ENCODE measurements at places on chromosomes 4 and X. TPM values are rescaled to one million over a fixed set of nuclear protein-coding genes. Genes with fewer than 3 reads are reported as not detected.

GRCh38 chr4:70892086-70892769, 9.9 kb upstream of the MOB1B start:
- peak; percentile 22 for DNase-seq

DNA sequence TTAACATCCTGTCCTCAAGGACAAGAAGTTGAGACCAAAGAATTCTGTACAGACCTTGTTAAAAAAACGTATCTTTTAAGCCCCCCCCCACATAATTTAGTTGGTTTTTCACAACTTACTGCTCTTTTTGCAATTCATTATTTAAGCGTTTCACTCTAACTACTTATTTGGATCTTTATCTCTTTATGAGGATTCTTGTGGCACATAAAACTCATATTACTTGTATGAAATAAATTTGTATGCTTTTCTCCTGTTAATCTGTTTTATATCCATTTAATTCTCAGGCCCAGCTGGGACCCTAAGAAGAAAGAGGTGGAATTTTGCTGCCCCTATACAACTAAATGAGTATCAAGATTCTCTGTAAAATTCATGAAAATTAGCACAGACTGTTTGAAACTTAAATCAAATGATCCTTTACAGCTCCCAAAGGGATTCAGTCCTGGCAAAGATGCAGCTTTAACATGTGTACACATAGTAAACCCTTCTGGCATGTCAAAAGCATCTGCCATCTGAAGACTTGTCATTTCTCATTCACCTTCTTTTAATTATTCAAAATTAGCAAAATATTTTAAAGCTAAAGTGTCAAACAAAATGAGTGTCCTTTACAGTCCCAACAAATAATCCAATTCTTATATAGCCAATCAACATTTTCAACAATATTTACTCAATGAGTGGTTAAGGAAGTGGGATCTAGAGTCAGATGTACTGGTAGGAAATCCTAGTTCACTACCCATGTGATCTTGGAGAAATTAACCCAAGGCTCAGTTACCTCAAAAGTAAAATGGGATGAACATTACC, 17.7 kb downstream of the ARAP2 start:
- DNase-seq, result no peak

DNA sequence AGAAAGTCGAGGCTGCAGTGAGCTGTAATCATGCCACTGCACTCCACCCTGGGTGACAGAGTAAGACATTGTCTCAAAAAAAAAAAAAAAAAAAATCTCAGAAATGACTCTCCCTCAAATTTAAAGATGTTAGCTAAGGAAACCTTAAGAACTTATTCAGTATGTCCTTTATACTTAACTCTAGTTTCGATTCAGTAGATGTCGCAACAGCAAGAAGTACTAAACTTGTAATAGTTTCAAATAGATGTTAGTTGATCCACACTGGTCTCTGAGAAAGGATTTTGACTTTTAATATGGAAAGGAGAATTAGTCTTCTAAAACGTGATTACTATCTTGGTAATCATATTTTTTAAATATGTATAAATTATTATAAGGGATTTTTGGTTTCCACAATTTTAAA, 29.6 kb downstream of the NKX3-2 start:
- DNase-seq, result no peak

- no peak for DNase-seq
Observed at GRCh38 chr4:151887816-151888180, 127.0 kb upstream of the GATB start.

DNA sequence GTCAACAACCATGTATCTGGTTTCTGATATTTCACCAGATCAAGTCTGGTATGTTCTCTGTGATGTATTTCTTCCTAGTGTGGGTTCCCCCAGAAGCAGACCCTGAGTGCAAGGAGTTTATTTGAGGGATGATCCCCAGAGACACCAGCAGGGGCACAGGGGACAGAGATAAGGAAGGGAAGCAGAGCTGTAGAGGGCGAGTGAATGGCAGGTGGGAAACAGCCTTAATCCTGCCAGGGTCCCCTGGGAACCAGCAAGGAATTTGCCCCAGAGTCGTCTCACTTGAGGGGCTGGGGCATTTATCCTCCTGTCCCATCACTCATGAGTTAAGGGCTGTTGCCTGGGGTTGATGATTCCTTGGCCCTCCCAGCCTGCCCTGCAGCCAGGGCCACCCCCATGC, 206.4 kb upstream of the BCOR start:
- DNase-seq, result no peak

DNA sequence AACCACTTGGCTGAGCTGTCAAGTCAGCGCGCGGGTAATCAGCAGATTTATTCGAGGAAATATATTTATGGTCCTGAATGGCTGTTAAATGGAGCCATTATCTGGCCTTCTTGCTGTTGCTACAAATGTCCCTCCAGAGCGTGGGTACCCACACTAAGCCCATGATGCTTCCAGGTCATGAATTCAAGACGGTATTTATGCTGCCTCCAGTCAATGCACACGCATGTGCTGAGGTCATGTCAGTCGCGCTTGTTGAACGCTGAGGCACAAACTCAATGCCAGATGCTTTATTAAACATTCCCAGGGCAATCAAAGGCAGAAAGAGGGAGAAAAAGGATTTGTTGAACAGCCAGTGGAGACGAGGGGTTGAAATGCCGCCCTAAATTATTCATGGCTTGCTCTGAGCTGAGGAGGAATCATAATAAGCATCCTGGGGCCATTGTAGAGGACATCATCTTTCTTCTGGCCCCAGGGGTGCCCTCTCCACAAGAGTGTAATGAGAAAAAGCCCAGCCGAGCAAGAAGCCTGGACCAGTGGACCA, 36.1 kb upstream of the CLDN24 start:
- DNase-seq, result no peak

GRCh38 chr4:102319594-102319993, 25.7 kb downstream of the SLC39A8 start:
- DNase-seq, result no peak

GRCh38 chrX:150014525-150014924, 76.2 kb upstream of the EOLA2 start:
- DNase-seq, result no peak

- no peak for DNase-seq
Observed at GRCh38 chrX:74353984-74354383, 50.0 kb downstream of the ZCCHC13 start.

- no peak for DNase-seq
Observed at GRCh38 chr4:139919004-139919403, 235.0 kb downstream of the MAML3 start.

DNA sequence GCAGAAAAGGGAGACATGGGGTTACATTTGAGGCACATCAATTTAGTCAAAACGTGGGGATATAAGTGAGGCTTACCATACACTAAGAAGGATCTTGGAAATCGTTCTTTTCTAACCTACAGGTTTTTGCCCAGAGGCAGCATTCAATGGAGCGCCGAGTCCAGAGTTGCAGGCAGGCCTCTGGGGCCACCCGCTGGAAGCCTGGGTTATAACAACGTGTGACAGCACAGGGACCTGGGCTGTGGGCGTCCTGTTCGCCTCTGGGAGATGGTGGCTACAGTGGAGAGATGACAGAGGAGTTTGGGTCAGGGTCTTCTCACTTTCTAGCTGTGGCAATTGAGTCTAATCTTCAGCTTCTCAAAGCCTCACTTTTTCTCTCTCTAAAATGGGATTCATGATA, 53.9 kb downstream of the ENPP6 start:
- peak; percentile 64 for DNase-seq

GRCh38 chr4:137861682-137862081, 329.4 kb upstream of the PCDH18 start:
- no peak for DNase-seq

GRCh38 chrX:154541896-154542722, 4.5 kb downstream of the G6PD start:
- DNase-seq, result peak; percentile 93

GRCh38 chr4:122796801-122797404, 29.7 kb upstream of the FGF2 start:
- no peak for DNase-seq

DNA sequence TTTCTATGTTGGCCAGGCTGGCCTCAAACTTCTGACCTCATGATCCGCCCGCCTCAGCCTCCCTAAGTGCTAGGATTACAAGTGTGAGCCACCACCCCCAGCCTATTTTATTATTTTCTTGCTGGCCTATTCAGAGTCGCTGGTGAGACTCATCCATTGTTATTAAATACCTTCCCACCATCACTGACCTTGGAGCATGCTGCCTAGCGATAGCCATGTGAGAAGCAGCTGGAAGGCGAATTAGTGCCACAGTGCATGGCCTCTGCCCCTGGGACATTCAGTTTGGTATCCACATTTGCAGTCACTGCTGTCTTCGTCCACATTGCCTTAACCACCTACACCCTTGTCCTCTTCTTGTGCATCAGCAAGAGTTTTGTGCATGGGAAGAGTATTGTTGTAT, 32.4 kb upstream of the NMU start:
- DNase-seq, result no peak

GRCh38 chr4:5110901-5111300, 59.6 kb downstream of the STK32B start:
- DNase-seq, result no peak

- DNase-seq, result no peak
Observed at GRCh38 chrX:153800177-153800722, 5.8 kb downstream of the SSR4 start.

DNA sequence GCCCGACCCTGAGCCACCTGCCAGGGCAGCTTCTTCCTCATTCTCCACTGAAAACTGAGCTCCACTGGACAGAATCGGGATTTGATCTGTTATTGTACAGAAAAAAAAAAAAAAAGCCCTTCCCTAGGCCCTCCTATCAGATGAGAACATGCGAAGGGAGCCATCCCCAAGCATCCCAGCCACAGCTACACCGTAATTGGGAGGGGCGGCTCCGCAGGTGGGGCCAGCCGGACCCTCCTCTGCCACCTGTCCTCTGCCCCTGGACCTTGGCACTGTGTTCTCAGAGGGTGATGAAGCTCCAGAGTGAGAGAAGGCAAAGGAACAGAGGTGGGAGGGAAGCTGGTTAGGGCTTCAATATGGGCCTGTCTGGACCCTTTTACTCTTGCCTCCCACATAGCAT, 240.0 kb upstream of the PSAPL1 start:
- no peak for DNase-seq

DNA sequence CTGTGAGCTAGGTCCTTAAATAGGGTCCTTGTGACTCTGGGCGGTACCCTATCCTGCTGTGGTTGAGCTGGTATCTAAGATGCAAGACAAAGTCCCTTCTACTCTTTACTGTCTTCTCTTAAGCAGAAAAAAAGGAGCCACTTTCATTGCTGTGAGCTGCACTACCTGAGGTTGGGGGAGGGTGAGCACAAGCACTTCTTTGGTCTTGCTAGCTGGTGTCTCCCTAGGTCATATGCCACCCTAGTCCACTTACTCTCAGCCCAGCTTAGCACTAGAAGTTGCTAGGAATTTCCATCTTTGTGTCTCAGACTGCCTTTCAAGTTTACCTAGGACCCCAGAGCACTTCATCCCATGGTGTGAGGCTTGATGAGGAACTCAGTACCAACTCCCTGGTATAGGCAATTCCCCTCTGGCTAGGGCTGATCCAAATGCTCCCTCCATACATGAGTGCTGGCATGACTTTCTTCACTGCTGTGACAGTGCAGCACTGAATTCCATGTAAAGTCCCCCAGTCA, 343.6 kb upstream of the CT83 start:
- no peak for DNase-seq

DNA sequence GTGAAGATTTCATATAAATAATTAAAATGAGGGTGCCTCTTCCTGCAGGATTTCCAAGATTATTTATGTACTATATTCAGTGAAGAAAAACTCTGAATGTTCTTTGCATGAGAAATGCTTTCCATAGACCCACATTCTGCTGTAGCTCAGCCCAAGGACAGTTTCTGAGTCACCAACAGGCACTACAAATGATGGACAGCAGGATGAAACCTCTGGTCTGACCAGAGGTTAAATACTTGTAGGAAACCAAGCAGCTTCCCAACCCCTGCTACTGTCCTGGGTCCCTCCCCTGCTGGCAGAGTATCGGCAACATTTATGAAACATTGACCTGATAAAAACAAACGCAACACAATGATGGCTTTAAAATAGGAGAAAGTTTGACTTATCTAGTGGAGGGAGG, 73.1 kb downstream of the CXXC4 start:
- no peak for DNase-seq

- DNase-seq, result no peak
Observed at GRCh38 chrX:46202733-46203514, 342.3 kb downstream of the ZNF674 start.

DNA sequence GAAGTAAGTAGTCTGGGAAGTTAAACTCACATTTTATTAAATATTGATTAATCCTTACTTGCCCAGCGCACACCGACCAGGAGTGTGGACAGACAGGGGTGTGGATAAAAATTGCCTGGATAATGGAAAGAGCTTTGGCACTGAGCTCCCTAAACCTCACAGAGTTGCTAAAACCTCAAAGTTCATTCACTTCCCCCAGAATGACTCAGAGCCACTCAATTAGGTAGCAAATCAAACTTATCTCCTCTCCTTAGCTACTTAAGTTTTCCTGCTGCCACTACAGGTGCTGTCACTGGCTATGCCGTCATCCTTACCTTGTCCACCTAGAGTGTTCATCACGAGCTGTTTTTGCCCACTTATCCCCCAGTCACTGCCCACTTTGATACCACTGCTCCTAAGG, 27.0 kb upstream of the MID1IP1 start:
- no peak for DNase-seq

- no peak for DNase-seq
Observed at GRCh38 chr4:84070289-84070688, 428.8 kb downstream of the NKX6-1 start.

DNA sequence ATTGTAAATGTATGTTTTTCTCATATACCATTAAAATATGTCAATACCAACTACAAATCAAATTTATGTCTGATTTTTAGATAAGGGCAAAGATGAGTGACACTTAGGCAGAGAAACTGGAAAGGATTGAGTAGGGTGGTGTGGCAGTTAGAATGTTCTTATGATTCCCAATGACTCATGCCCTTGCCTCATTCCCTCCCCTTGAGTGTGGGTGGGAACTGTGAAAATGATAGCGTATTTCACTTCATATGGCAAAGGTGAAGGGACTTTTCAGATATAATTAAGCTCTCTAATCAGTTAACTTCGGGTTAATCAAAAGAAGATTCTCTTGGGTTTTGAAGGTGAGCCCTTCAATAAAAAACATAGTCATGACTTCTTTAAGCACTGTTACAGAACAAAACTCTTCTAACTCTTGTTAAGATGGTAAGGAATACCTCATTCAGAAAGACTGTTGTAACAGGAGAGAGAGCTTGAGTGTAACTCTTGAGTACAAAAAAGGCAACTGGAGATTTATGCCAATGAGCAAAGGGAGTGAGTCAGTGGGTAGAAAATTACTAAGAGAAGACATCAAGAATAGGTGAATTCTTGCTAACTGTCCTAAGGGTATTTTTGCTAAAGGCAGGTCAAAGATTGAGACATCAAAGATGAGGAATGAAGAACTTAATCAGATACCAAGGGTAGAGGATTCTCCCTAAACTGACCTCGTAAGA, 329.5 kb downstream of the KCTD8 start:
- no peak for DNase-seq

Gene GALNT7
- 9.6 TPM for total RNA-seq

Gene LRCH2
- 5.2 TPM for total RNA-seq

Gene PPP4R3C
- total RNA-seq, result not detected

Gene CSAG2
- not detected for total RNA-seq

Gene UGT2A1
- total RNA-seq, result not detected

Gene PABPC1L2B
- not detected for total RNA-seq

Gene VBP1
- total RNA-seq, result 45.0 TPM

Gene EGFL6
- not detected for total RNA-seq

Gene ARR3
- not detected for total RNA-seq

Gene SPIN4
- total RNA-seq, result 4.9 TPM

Gene GABRQ
- total RNA-seq, result 3.3 TPM

Gene PF4V1
- 0.72 TPM for total RNA-seq

Gene RENBP
- 22.3 TPM for total RNA-seq

Gene ADAM29
- 0.17 TPM for total RNA-seq

Gene GAGE12F
- not detected for total RNA-seq

Gene PNMA5
- total RNA-seq, result not detected

Measured in adrenal gland (tissue), 19 donors.